NCI-H146 (cell line): ENCODE measurements at places on chromosomes 16 and 17.

DNA sequence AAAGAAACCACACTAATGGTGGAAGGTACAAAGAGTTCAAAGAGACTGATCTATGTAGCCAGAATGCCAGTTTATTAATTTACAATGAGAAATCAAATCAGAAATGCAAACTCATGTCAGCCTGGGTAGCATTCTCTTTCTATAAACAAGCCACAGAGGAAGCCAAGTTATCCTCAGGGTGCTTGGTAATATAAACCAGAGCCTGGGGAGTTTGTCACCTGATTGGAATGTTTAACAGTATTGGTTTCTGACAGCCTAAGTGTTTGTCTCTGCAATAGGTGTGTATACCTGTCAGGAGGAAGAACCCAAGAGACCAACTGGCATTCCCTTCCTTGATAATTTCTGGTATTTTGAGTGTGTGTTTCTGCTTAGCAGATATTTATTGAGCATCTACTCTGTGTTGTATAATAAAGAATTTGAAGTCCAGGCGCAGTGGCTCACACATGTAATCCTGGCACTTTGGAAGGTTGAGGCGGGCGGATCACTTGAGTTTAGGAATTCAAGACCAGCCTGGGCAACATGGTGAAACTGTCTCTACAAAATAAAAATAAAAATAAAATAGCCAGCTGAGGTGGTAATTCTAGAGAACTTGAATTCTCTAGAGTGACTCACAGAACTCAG, 3.1 kb upstream of the C17orf58 start:
- no peak for DNase-seq

- DNase-seq: peak; percentile 55
Measured at GRCh38 chr17:18217412-18218015, 7.9 kb upstream of the LLGL1 start.

DNA sequence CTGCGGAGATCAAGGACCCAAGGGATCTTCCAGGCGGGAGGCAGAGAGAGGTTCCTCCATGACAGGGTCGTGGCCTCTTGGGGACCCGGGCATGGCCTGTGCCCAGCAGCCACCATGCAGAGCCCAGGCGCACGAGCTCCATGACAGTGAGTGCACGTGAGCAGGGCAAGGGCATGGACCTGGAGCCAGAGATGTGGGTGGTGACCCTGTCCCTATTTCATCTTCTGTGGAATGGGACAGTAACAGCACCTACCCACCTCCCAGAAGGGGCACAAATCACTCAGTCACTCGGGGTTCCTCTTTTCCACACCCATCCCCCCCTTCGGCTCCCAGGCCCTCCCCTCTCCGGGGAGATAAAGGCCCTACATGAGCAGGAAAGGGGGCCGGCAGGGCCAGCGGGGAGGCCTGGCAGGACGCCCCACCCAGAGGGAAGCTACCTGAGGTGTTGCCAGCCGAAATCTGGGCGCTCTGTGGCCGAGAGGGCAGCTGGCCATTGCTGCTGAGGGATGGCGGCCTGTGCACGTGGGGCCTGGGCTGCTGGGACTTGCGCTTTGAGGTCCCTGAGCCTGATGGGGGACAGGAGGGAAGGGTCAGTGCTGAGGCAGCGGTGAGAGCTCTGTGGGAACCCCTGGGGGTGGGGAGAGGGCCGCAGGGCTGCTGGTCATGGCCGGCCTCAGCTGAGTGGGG, 10.4 kb downstream of the UBALD2 start:
- no peak for DNase-seq

DNA sequence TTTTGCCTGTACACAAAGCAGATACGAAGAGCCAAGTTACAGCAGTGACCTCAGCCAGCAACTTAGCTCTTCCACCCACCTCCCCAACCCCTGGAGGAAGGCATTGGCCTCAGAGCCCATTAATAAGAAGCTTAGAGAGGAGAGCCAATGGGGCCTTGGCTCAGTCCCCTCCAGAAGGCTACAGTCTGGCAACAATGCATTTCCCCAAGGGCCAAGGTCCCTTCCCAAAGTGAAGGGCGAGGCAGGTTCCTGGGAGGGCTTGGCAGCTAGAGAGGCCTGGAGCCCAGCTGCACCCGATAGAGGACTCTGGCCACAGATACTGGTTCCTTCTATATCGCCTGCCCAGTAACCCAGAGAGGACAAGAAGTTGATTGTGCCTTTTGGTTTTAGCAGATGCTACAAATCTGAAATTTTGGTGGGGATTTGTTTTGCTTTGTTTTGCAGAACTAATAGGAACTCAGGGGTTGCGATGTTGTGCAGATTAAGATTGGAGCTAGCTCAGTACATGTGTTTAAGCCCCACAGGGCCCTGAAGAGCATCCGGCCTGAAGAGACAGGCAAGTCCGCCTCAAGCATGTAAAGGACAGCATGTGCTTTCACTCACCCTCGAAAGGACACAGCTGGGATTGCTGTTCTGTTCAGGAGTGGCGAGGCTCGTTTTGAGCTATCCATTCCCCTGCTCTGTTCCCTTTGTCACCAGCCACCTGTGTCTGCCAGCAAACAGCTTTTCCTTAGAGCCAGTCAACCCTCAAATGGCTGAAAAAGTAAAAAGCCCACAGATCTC, 12.0 kb upstream of the PNPO start:
- no peak for DNase-seq

GRCh38 chr17:58677194-58677880, 14.5 kb downstream of the TEX14 start:
- no peak for DNase-seq

DNA sequence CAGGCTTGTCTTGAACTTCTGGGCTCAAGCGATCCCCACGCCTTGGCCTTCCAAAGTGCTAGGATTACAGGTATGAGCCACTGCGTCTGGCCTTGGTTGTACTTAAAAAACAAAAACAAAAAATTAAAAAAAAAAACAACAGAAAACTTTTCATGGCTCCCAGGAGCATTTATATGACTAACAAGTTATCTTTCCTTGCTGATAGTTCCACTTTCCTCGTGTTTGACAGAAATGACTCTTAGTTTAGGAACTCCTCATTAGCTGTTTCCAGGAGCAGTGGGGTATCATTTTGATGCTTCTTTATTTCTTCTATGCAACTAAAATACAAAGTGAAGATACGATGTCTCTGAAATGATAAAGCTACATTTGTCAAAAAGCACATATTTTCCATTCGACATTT, 165.4 kb downstream of the PRKCA start:
- no peak for DNase-seq

DNA sequence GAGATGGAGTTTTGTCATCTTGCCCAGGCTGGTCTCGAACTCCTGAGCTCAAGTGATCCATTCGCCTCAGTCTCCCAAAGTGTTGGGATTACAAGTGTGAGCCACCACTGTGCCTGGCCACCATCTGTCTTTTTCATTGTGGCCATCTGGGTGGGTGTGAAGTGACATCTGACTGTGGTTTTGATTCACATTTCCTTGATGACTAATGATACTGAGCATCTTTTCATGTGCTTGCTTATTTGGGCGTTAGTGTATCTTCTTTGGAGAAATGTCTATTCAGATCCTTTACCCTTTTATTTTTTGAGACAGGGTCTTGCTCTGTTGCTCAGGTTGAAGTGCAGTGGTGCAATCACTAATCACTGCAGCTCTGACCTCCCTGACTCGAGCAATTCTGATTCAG, 53.9 kb upstream of the ERN1 start:
- DNase-seq: no peak

- no peak for DNase-seq
Measured at GRCh38 chr17:60522889-60523626, 3.0 kb downstream of the APPBP2 start.

DNA sequence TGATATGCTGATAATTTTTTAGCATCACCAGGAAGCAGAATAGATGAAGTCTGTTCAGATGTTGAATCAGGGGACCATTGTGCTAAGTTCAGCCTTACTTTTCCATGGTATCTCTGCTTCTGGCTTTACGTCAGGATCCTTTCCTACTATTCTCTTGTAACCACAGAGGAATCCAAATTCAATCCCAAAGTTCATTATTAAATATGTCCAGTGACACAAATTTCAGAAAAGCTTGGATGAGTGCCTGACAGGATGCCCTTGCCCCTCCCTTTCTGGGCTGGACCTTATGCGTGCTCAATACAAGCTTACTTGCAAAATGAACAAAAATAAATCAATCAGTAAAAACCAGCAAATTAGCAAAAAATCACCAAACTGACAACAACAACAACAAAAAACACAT, 37.6 kb upstream of the ADORA2B start:
- DNase-seq: no peak

DNA sequence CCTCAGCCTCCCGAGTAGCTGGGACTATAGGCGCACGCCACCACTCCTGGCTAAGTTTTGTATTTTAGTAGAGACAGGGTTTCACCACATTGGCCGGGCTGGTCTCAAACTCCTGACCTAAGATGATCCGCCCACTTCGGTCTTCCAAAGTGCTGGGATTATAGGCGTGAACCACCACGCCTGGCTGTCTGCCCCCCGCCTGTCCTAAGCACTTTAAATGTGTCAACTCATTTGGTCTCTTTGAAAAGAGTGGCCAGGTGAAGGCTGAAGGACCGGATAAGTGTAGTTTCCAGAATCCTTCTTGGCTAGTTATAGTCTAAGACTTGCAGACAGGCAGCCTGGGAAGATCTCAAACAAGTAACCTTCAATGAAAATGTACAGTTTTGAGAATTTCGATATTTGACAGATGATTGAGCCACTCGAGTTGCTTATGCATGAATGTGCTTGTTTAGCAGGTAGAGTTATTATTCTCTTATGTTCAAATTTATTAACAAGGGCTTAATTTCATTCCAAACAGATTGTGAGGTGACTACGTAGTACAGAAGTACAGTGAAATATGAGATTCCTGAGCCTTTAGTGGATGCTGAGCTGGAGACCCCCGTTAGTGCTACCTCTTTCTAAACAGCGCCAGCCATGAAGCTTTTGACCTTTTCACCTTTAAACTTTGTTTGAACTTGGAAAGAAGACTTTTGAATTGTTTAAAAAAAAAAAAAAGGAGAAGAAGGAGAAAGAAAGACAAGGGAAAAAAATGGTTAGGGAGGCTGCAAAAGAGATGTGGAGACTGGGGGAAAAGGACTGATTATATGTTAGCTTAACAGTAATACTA, 164.4 kb upstream of the TBX2 start:
- no peak for DNase-seq

GRCh38 chr16:69240331-69240730, 53.4 kb downstream of the SNTB2 start:
- DNase-seq: no peak

- DNase-seq: peak; percentile 85
Measured at GRCh38 chr17:18182978-18183333, 672 bp upstream of the ALKBH5 start.

GRCh38 chr17:83065660-83066542, 13.5 kb upstream of the METRNL start:
- no peak for DNase-seq

GRCh38 chr16:6536411-6536810, 796.2 kb upstream of the RBFOX1 start:
- no peak for DNase-seq

DNA sequence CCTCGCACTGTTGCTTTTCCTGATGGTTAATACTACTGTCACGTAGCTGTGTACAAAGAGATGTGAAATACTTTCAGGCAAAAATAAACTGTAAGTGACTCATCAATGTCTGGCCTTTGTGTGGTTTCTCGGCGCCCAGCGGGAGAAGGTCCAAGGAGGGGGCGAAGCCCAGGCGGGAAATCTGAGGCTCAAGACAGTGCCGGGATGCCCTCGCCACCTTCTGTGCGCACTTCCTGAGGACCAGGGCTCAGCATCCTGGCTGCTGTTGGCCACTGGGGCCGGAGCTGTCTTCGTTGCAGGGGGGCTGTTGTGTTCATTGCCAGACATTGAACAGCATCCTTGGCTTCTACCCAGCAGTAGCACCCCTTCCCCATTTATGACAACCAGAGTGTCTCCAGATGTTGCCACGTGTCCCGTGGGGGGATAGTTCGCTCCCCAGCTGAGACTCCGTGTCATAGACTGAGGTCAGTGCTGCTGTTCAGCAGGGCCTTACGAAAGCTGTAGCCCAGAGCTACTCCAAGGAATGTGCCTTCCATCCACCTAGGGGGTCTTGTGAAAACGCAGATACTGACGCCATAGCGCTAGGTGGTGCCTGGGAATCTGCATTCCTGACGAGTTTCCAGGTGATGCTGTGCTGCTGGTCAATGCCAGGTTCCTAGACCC, 67.3 kb upstream of the PLCG2 start:
- DNase-seq: no peak

DNA sequence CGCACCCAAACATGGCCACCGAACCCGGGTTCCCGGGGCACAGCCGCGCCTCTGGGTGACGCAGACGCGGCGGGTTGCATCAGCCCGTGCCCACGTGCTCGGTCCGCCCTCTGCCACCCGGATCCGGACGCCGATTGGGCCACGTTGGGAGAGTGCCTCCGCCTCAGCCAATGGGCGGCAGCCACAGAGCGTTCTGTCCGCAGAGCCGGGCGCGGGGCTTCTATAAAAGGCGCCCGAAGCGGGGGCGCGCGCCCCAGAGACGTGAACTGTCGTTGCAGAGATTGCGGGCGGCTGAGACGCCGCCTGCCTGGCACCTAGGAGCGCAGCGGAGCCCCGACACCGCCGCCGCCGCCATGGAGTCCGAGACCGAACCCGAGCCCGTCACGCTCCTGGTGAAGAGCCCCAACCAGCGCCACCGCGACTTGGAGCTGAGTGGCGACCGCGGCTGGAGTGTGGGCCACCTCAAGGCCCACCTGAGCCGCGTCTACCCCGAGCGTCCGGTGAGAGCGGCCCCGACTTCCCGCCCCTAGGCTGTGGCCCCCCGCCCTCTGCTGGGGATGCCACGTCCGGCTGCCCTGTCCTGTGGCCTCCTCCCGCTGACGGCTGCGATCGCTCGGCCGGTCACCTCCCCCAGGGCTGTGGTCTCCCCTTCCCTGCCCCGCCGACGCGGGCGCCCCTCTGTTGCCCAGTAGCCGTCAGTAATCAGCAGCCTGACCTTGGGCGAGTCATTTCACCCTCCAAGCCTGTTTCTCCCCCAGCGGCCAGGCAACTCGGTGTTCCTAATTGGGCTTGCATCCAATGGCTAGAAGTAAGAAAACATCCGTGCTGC, at the start of gene HERPUD1:
TSS of gene HERPUD1 (plus strand) at position 251 of the 829 bp plus-strand sequence. CDS start at position 354, 103 bp downstream.
- DNase-seq: peak; percentile 94

GRCh38 chr17:56831369-56832095, 2.2 kb downstream of the C17orf67 start:
- no peak for DNase-seq

- DNase-seq: peak; percentile 63
Measured at GRCh38 chr16:66324815-66325515, 41.5 kb upstream of the CDH5 start.

DNA sequence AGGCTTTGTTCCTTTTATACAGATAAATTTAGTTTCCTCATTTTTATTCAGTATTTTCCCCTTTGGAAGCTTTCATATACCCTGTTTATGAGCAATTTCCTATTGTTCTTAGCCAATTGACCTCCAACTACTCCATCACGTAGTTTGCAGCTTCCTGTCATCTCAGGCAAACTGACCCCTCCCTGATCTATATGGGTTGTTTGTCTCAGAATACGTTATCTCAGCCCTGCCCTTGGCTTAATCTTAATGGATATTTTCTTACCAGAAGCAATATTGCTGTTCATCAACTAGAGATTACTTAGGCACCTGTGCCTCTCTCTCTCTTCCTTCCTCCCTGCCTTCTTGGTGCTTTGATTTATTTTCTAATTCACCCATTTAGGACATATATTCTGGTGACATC, 81.2 kb downstream of the ZNF18 start:
- DNase-seq: no peak
